ENCODE measurements at places on chromosomes 3 and 15.

DNA sequence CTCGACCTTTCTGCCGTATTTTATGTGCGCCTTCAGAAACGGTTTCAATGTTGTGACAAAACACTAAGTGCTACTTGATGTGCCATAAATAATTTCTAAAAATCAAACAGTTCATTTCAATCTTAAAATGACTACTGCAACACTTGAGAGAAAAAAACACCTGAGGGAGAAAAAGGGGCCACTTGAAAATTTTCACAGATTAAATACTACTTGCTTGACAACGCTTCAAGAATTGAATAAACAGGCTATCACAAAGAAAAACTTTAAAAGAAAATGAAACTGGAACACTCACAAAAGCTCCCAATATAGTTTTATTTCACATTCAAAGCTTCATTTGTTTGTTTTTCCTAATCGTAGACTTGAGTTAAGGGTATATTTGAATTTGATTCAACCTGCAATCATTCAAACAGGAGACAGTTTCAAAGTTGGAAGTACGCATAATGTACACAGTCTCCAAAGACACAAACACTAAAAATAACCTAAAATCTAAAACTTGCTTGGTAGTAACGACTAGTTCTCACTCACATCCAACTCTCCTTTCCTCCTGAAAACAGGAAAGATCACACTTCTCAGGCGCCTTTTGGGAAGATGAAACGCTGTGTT is 380.7 kb downstream of the ERC2 start:
- DNase-seq = no peak

DNA sequence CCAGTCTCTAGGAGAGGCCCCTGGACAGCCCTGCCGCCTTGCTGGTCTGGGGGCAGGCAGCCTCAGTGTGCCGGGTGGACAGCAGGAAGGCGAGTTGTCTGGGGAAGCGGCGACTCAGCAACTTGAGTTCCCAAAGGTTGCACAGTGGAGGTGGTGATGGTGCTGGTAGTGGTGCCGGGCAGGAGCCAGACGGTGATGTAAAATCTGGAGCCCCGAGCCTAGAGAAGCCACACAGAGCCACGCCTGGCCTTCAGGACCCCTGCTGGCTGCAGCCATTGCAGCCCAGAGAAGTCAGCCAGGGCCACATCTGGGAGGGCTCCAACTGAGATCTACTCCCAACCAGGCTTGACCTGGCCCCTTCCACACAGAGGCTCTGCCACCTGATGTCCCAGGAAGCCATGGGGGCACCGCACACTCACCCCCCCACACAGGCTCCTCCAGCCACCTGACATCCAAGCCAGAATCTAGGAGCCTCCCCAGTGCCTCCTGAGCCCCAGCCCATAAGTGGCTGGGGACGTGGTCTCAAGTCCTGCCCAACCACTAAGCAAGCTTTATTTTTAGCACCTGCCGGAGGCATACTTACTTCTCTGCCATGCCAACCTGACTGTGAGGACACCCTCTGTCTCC is 8.8 kb downstream of the C3orf22 start:
- no peak for DNase-seq

DNA sequence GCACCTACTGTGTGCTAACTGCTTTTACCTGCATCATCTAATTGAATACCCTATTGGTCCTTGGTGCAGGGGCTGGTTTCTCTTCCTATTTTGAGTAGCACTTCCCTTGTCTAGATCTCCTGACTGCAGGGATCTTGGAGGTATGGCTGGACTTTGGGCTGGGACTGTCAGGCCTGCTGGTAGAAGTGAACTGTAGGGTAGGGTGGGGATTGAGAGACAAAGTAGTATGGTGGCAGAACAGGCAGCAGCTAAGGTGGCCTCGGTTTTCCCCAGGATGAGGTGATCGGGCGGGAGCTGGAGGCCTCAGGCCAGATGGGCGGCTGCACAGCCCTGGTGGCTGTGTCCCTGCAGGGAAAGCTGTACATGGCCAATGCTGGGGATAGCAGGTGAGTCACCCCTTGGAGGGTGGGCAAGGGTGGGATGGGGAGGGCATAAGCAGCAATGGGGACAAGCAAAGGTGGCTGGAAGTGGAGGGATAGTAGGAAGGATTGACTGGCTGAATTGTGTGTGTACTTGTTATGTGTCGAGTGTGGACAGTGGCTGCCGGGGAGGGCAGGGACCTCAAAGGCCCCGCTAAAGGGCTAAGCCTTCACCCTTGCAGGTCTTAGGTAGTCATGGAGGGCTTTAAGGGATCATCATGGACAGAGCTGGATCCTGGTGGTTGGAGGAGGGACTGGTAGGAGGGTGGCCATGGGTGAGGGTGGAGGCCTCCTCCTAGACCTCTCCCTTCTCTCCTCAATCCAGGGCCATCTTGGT is 2.0 kb downstream of the PPM1M start:
- DNase-seq = peak; percentile 0

GRCh38 chr3:42052484-42053351 is 38.4 kb upstream of the TRAK1 start:
- DNase-seq = no peak

GRCh38 chr15:59330649-59331048 is 42.0 kb downstream of the MYO1E start:
- DNase-seq = no peak

DNA sequence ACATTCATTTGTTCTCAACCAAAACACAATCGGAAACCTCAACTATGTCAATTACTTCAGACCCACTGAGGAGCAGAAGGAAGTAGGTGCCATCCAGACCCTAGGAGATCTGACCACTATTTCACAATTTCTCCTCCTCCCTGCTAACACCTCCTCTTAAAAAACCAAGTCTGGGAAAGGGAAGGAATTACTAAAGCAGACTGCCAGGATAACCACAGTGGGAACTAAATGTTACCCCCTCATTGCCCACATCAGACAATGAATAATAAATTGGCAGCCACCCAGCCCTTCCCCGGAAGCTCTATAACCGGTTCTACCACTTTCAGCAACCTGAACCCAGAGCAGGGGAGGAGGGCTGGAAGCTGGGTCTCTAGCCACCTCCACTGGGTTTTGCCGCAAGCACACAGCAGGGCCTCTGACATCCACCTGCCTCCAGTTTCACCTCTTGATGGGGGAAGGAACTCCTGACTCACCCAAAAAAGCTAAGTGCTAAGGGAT is 17.6 kb downstream of the C15orf62 start:
- peak; percentile 29 for DNase-seq

- no peak for DNase-seq
Measured at GRCh38 chr3:29312395-29312794, 31.5 kb downstream of the RBMS3 start.

GRCh38 chr15:48400086-48400485 is 68.9 kb downstream of the DUT start:
- DNase-seq = no peak

DNA sequence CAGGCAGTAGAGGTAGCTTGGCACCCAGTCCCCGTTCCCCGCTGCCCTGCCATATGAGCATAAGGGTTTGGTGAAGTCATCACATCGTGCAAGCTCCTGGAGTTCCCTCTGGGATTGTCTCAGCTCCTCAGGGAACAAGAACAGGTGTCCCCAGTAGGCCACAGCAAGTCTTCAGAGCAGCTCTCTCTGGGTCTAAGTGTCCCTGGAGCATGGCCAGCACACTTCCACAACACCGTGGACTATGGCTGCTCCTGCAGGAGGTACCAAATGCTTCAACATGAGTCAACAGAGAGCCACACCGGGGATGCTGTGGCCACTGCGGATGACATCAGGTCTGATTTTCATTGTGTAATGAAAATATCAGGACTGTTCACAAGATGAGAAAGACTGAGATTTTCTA is 23.1 kb downstream of the ABHD6 start:
- DNase-seq = no peak

DNA sequence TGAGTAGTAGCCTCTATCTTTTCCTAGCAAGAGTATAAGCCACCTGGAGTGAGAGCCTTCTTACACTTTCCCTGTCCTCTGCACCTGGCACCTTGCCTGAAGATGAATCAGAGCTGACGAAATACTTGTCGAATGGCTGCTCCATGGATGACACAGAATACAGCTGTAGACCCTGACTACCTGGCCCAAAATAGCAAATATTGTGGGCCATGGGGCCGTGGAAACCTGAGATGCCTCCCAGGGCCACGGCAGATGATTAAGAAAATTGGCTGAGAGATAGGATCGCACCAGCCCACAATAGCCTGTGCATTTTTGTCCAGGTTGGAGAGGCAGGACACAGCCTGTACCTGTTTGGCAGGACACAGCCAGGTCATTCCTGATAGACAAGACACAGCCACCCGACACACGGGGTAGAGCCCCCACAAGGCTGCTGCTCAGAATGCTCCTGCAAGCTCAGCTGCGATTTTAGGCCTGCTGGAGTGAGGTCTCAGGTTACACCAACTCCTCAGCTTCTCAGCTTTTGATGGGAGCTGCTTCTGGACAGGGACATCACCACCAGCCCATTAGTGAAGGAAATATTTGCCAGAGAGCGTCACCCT is 22.9 kb upstream of the TPM1 start:
- no peak for DNase-seq

GRCh38 chr3:118435851-118436350 is 598.7 kb downstream of the IGSF11 start:
- DNase-seq = no peak

DNA sequence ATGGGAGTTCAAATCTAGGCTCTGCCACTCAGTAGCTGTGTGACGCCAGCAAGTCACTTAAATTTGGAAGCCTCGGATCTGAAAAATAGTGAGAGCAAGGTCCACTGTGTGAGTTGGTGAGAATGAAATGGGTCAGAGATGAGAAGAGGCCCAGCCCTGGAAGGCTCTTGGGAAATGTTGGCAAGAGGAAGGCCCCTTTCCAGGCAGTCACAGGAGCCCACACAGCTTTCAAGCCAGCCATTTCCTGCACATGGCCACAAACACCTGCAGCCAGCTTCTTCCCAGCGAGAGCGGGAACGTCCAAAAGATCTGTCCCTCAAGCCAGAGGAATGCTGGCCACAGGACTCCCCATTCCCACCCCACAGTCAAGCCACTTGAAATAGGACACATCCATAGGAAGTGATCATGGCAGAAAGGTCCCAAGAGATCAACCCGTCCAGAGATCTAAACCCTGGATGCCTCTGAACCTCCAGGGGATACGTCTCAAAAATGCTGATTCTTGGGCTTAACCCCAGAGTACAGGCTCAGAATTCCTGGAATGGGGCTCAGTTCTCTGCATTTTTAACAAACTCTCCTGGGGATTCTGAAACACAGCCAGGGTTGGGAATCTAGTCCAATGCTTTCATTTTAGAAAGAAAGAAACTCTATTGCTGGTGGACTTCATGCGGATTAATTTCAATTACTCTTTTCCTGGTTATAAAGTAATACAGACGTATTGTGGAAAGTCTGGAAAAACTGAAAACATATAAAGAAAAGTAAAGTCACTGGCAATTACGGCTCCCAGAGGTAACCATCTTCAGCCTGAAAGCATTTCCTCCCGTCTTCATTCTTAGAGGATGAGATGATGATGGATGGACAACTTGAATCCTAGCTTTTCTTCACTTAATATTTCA is 35.9 kb downstream of the NTRK3 start:
- DNase-seq = no peak

DNA sequence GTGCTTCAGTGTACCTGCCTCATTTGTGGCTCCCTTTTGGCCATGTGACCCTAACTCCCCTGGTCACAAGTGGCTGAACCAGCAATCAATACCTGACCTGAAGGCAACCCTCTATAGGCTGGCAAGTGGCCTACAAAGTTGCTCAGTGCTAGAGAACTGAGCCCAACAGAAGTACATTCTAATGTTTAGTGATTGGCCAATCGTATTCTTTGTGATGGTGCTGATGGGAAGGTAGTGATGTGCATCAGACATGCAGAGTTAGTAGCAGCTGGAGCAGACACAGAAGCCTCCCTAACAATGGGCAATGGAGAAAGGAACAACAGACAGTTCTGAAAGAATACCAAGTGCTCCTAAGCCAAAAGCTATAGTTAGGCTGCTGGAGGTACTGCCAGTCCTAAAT is 10.4 kb upstream of the ATOSA start:
- DNase-seq = no peak

- DNase-seq = no peak
Measured at GRCh38 chr3:194739498-194740284, 54.0 kb downstream of the FAM43A start.

- DNase-seq = peak; percentile 61
Measured at GRCh38 chr15:64046421-64047153, at the start of gene DAPK2. DAPK2 (minus strand) TSS chr15:64046485; CDS start chr15:64040261, 6,224 bp downstream.

DNA sequence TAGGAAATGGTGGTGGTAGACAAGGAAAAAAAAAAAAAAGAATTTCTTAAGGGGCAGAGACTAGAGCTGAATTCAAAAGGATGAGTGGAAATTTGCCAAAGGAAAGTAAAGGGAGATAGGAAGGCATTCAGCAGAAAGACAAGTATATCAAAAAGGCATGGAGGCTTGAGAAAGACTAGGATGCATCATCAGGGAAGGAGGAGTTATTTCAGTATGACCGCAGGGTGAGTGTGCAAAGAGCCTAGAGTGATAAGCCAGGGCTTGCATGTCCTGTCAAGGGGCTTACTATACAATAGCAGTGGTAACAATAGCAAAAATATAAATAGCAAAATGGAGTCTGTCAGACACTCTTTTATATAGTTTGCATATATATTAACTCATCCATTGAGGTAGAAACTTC is 112.0 kb downstream of the FRMD4B start:
- no peak for DNase-seq

DNA sequence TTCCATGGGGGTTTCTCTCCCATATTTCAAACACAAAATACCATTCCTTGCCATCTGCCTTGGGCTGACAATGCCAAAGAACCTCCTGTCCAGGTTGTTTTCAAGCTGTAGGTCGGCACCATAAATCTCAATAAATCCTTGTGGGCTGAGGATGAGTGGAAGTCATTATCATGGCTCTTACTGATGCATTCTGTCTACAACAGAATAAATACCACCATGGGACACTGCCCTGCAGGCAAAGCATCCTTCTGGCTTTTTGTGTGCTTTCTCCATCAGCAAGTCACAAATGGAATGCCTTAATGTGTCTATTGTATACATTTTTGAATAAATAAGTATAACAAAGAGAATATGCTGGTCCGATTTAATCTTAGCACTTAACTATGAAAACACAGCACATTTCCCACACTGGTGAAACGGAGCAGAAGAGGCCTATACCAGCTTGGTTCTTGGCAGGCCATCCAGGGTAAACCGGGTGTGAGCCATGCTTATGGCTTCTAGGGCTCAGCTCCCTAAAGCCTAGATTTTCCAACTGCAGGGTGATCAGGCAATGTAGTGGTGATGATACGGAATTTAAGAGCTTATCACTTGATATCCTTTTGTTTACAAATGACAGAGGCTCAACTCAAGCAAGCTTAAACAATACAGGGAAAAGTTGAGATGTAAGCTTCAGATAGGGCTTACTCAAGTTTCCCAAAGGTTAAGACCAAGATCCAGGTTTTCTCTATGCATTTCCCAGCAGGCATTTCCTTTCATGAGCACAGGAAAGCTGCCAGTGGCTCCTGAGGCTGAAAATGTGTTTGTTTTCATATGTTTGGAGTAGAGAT is 133.2 kb upstream of the LRTM1 start:
- DNase-seq = no peak

- peak; percentile 34 for DNase-seq
Measured at GRCh38 chr3:177201700-177202397, 4.6 kb upstream of the TBL1XR1 start.

GRCh38 chr3:140922634-140923033 is 19.0 kb upstream of the SLC25A36 start:
- no peak for DNase-seq

GRCh38 chr3:35777065-35777464 is 137.7 kb downstream of the ARPP21 start:
- no peak for DNase-seq

All from activated effector memory CD4-positive, alpha-beta T cell treated with Interleukin-2 at 50 U/mL for 16 hours (primary cell).